Memory B cell (primary cell): ENCODE measurements at places on chromosomes 1 and 21.

DNA sequence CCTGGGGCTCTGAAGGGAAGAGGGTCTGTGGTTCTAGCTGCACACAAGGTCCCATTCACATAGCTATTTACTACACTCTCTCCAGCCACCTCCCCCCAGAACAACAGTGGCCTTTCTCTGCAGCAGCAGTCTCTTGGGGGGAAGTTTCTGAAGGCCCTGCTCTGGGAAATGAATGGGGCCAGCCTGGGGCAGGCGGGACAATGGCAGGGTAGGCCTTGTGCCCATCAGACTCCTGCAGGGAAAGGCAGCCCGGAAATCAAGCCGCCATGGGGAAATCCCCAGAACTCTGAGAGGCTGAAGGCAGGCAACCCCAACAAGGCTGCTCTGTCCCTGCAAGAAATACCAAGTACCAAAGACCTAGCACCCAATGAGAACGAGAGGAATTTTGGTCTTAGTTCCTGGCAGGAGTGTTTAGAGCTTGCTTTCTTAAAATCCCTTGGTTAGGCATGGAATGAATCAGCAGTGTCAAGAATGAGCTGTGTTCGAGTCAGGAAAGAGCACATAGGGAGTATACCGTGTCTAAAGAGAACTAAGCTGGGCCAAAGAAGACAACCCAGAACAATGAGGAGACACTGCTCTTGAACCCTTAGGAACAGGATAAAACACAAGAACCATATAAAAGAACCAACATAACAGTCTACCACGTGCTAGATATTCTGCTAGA is 11.3 kb downstream of the ARHGEF11 start:
- no peak for DNase-seq
- H3K27ac ChIP-seq = no peak overlapping the region
- no peak overlapping the region for H3K4me3 ChIP-seq
- H3K27me3 ChIP-seq = peaks cover 19% of the 10 kb centered on the region
- no peaks in the 10 kb centered on the region for H3K36me3 ChIP-seq

GRCh38 chr1:236495467-236496112 is 28.2 kb upstream of the LGALS8 start:
- H3K27me3 ChIP-seq = peaks cover 30% of the 10 kb centered on the region
- H3K4me3 ChIP-seq = no peak overlapping the region
- H3K4me1 ChIP-seq = peaks cover 3% of the 10 kb centered on the region
- H3K27ac ChIP-seq = no peak overlapping the region
- no peak for DNase-seq

DNA sequence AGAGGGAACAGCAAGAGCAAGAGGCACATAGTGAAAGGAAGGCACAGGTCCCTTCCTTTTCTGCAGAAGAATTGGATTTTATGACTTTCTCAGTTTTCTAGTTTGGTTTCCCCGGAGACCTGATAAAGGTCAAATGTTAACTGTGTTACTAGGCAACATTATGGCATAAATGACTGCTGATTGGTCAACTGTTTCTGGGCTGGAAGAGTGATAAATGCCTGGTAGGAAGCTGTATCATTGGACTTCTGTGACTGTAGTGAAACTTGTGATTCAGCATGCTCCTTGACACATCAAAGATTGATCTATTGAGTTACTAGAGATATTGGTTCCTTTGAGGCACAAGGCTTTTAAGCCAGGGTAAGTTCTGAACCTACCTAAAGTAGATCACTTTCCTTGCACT is 55.7 kb downstream of the LRRC8C start:
- H3K36me3 ChIP-seq = peaks cover 23% of the 10 kb centered on the region
- peaks cover 11% of the 10 kb centered on the region for H3K4me1 ChIP-seq
- no peak overlapping the region for H3K4me3 ChIP-seq
- H3K27me3 ChIP-seq = no peaks in the 10 kb centered on the region
- DNase-seq = no peak

DNA sequence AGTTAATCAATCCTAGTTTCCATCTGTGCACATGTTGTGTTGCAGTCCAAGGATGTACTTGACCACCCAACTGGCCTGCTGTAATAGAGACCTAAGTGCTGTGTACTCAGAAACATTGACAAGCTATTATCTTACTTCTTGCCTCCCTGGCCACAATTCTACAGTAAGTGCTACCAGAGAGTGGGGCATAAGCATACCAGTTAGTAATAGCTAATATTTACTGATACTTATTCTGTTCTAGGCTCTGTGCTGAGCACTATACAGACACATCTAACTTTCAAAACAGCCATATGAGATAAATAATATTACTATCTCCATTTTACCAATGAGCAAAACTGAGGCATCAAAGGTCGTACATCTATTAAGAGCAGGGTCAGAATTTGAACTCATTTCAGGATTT is 49.5 kb upstream of the NPL start:
- no peak overlapping the region for H3K27ac ChIP-seq
- no peak overlapping the region for H3K4me3 ChIP-seq
- no peaks in the 10 kb centered on the region for H3K4me1 ChIP-seq
- H3K36me3 ChIP-seq = no peaks in the 10 kb centered on the region
- no peak for DNase-seq
- H3K27me3 ChIP-seq = peaks cover 2% of the 10 kb centered on the region

- H3K4me3 ChIP-seq = no peak overlapping the region
- H3K36me3 ChIP-seq = peaks cover 1% of the 10 kb centered on the region
- H3K4me1 ChIP-seq = peaks cover 3% of the 10 kb centered on the region
- peaks cover 8% of the 10 kb centered on the region for H3K27me3 ChIP-seq
- no peak for DNase-seq
Observed at GRCh38 chr1:21378705-21379494, 61.0 kb upstream of the NBPF3 start.

- DNase-seq = no peak
- H3K27ac ChIP-seq = no peak overlapping the region
- peaks cover 15% of the 10 kb centered on the region for H3K36me3 ChIP-seq
- H3K27me3 ChIP-seq = no peaks in the 10 kb centered on the region
Observed at GRCh38 chr1:37861151-37861550, 1.8 kb upstream of the MTF1 start.

GRCh38 chr21:29849735-29850176 is 90.0 kb downstream of the GRIK1 start:
- no peak overlapping the region for H3K4me3 ChIP-seq
- H3K4me1 ChIP-seq = no peaks in the 10 kb centered on the region
- DNase-seq = peak; percentile 40
- H3K27me3 ChIP-seq = peaks cover 10% of the 10 kb centered on the region

DNA sequence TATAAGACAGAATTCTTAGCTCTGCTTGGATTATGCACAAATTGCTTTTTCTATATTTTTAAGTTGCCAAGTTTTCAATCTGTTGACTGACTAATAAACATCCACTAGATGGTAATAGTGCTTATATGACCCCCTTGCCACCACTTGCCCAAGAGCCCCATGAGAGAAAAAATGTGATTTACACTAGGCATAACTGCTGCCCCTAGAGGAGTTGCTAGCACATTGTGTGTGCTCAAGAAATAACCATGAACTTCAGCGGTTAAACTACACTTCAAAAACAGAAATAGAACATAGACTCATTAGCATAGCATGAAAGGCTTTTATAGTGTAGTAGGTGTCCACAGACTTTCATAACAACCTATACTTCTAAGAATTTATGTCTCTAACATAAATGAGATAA is 61.4 kb downstream of the BRINP3 start:
- H3K27ac ChIP-seq = no peak overlapping the region
- H3K4me1 ChIP-seq = no peaks in the 10 kb centered on the region
- H3K36me3 ChIP-seq = no peaks in the 10 kb centered on the region
- DNase-seq = no peak
- no peak overlapping the region for H3K4me3 ChIP-seq
- no peaks in the 10 kb centered on the region for H3K27me3 ChIP-seq

DNA sequence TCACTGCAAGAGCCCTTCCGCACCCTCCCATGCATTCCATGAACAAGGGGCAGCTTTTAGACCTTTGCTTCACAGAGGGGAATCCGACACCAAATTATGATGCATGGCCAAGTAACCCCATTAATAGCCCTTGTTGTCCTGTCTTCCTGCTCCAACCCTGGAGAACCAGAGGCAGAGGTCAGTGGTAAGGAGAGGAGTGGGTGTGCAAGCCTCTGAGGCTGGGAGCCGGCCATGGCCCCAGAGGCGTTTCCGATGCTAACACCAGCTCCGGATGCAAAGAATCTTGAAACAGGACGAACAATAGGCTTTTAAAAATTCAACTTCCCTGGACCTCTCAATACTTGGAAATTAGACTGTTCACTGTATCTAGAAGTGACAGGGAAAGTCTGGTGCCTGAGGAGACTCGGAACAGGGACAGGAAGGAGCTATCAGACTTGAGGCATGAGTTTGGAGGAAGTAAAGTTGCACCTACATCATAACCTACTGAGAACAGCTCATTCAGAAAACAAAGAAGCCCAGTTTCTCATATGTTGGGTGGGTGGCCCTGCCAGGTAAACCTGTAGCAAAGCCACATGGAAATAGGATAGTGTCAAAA is 101.2 kb upstream of the ERG start:
- H3K4me3 ChIP-seq = no peak overlapping the region
- H3K4me1 ChIP-seq = no peaks in the 10 kb centered on the region
- peaks cover 6% of the 10 kb centered on the region for H3K27me3 ChIP-seq

DNA sequence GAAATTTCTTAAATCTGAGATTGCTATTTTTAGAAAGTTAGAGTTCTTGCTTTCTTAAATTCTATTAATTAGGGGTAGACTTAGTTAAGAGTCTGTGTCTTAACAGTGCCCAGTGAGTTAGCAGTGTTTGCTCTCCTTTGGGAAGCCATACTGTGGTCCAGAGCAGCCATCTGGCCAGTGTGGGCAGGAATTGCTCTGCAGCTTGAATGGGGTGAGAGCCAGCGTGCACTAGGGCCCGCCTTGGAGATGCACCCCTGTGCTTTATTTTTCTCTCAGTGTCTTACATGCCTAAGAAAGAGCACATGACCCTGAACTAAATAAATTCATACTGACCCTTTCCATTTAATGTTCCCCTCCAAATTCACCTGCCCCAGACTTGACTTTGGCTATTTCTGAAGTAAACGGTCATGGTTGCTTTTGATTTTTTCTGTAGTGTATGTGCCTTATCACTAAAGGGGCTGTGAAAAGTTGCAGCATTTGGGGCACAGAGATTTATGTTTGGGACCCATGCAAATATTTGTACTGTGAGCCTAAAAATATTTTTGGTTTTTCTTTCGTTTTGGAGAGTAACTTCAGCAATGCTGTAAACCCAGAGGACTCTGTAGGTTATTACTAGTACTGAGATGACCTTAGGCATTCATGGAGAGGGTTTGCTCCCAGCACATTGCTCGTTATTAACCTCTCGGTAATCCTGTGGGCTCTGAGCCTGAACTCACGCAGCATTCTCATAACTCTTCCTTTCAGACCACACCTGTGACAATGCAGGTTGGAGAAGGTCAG is 21.3 kb upstream of the KCNQ4 start:
- H3K36me3 ChIP-seq = peaks cover 45% of the 10 kb centered on the region
- no peak for DNase-seq
- H3K4me1 ChIP-seq = peaks cover 24% of the 10 kb centered on the region
- H3K27ac ChIP-seq = peak overlapping the region; percentile 75
- H3K4me3 ChIP-seq = peak overlapping the region; percentile 14

DNA sequence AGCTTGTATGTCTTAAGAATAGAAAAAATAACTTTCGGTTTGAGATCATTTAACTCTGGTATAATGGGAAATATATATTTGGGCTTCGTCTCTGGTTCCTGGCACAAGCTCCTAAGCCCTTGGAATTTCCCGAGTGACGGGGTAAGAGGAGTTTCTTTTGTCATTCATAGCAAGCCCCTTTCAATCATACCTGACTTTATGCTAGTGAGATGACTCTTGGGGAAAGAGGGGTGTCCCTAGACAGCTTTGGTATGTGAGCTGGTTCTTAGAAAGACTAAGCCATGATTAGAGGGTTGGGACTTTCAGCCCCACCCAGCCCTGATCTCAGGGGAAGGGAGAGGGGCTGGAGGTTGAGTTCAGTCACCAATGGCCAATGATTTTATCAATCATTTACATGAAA is 13.9 kb upstream of the MTARC1 start:
- no peak for DNase-seq
- H3K4me3 ChIP-seq = no peak overlapping the region

DNA sequence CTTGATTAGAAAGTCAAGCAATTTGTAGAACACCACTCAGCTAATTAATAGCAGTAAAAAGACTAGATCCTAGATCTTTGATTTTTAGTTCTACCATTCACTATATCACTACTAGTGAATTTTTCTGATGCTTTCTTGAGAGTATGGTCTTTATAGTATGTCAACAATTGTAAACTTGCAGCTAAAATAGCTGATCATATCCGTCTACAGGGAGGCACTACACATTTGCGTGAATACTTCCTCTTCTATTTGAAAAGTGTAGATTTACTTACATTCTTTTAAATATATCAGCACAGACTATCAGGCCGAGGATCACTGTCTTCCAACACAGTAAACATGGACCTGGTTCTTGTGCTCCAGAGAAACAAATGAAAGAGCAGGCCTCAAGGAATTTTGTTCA is 18.6 kb upstream of the PTPRC start:
- H3K27ac ChIP-seq = peak overlapping the region; percentile 91
- no peaks in the 10 kb centered on the region for H3K27me3 ChIP-seq
- no peaks in the 10 kb centered on the region for H3K36me3 ChIP-seq
- peaks cover 55% of the 10 kb centered on the region for H3K4me1 ChIP-seq
- peak overlapping the region; percentile 83 for H3K4me3 ChIP-seq

- peaks cover 28% of the 10 kb centered on the region for H3K36me3 ChIP-seq
- no peak overlapping the region for H3K4me3 ChIP-seq
- DNase-seq = no peak
- H3K4me1 ChIP-seq = peaks cover 17% of the 10 kb centered on the region
- no peak overlapping the region for H3K27ac ChIP-seq
Observed at GRCh38 chr1:35364741-35365140, 96.2 kb downstream of the ZMYM4 start.

DNA sequence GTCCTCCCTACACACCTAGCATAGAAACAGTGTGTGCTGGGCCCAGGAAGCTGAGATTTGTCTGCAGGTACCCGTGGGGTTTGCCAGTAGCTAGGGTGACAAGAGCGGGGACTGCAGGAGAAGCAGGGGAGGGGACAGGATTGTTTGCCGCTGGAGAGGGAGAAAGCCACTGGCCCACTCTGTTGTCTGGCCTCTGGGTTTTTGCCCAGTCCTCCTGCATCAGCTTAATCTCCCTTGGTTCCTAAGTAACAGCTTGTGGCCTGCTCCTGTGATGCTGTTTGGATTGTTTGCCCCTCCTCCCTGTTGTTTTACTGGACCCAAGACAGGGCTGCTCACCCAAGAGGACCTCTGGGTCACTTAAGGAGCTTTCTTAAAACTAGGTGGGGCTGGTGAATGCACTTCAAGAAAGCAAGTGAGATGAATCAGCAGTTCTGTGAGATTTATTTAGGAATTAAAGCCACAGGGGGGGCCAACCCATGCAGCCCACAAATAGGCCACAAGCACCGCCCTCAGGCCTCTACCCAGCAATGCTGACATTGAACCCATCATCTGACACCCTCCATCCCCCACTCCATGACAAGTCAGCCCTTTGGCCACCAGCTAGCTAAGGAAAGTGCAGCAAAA is 142.8 kb downstream of the ZZZ3 start:
- DNase-seq = no peak
- peak overlapping the region; percentile 64 for H3K27ac ChIP-seq
- peaks cover 5% of the 10 kb centered on the region for H3K4me1 ChIP-seq
- H3K27me3 ChIP-seq = peaks cover 3% of the 10 kb centered on the region
- no peaks in the 10 kb centered on the region for H3K36me3 ChIP-seq

DNA sequence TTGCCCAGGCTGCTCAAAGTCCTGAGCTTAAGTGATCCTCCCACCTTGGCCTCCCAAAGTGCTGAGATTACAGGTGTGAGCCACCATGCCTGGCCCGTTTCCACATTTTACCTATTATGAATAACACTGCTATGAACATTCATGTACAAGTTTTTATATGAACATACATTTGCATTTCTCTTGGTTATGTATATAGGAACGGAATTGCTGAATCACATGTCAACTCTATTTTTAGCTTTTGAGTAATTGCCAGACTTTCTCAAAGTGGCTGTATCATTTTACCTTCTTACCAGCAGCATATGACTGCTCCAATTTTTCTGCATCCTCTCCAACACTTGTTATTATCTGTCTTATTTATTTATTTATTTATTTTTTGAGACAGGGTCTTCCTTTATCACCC is 2.7 kb downstream of the SPATA21 start:
- no peaks in the 10 kb centered on the region for H3K27me3 ChIP-seq
- DNase-seq = no peak
